T-helper 1 cell (primary cell): ENCODE measurements at places on chromosomes 1 and 21.

DNA sequence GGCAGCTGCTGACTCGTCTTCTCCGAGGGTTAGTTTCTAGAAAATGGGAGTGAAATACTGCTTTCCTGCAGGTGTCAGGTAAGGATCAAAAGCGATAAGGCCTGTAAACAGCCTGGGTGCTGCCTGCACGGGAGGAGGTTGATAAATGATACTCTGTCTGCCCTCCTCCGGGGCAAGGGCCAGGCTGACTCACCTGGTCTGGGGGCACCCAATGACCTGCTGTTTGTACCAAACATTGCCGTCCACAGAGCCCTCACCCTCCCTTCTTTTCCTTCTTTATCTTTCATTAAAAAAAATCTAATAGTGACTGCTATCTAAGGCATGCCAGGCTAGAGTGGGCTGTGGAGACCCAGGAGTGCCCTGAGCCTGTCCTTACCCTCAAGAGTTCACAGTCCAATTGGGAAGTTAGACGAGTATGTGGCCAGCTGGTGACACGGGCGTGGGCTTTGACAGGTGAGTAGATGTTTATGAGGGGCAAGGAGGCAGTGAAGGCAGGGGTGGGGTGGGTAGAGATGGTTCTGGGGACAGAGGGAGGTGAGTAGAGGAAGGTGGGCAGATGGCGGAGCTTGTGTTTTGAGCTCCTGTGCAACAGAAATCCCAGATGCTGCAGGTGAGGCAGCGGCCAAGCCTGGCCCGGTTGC, 16.2 kb downstream of the EDN2 start:
- DNase-seq = no peak

GRCh38 chr21:24428591-24429199, 1178.6 kb downstream of the MRPL39 start:
- no peak for DNase-seq

- no peak for DNase-seq
Observed at GRCh38 chr1:59223198-59223597, 73.7 kb upstream of the FGGY start.

GRCh38 chr1:75275631-75276030, 141.4 kb downstream of the LHX8 start:
- no peak for DNase-seq

DNA sequence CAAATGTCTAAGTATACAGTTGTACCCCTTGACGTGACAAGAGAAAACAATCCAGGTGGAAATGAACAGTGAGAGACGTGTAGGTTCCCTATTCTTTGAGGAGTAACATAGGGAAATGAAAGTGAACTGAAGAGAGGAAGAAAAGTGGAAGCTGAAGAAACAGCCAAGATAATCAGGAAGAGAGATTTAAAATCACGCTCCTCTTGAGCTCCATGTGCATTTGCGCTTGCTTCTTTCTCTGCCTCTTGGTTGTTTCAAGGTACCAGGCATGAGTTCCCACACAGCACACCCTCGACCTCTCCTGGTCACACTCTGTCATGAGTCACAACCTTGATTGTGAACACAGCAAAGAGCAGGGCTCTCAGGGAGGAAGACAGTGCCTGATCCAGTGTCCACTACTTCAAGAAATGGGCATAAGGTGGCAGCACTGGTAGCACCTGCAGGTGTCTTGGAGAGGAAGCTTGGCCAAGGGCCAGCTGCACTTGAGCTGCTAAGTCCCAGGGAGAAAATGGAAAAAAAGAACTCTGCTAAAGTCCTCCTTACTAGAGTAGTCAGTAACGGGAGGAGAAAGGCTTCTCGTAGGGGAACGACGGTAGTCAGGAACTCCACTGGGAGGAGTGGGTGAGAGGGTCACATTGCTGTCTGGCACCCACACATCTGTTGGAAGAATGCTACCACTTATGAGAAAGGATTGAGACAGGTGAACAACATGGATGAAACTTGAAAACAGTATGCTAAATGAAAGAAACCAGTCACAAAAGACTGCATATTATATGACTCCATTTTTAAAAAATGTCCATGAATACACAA, 18.3 kb upstream of the ARID1A start:
- peak; percentile 16 for DNase-seq

DNA sequence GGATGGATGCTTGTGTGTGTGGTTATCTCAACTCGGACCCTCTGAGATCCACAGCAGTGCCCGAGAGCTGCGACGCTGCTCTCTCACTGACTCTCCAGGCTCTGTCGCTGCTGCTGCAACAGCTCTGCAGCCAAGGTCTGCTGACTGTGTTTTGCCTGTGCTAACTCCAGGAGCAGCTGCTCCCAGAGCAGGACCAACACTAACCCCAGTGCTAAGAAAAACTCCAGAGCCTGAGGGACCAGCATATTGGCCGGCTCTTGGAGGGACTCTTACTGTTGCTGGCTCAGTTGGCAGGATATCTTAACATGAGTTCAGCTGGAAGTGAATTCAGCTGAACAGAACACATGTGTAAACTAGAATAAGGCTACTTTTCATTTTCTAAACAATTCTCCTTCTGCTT, 4.4 kb downstream of the LCE2C start:
- no peak for DNase-seq

DNA sequence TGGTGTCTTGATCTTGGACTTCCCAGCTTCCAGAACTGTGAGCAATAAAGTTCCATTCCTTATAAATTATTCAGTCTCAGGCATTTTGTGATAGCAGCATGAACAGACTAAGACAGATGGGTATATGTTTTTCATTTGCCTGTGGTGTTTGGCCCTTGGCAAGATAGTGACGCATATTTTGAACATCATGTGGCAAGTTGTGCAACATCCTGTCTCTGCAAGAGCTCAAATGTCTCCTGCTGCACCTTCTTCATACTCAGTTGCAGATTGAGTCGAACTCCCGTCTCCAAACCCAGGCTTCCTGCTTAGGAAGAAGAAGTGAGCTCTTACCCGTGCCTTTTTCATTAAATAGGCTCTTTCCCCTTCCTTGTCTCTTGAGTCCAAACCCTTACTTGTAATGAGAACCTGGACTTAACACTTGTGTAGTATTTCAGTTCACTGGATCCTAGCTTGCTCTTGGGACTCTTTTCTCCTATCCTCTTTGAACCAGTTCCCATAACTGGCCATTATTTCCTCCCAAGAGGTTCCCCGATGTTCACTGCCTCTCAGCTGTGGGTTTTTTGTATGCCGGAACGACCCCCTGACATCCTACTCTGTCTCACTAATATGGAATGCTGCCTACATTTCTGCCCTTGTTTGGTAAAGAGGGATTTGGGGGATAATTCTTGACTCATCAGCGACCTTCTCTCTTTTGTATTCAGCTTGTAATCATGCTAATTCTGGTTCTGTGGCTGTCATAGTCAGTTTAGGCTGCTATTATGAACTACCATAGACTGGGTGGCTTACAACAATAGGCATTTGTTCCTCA, 125.0 kb upstream of the KCNK2 start:
- peak; percentile 49 for DNase-seq

- DNase-seq = no peak
Observed at GRCh38 chr1:54766726-54767125, 2.4 kb upstream of the PARS2 start.
